Effector CD4-positive, alpha-beta T cell (primary cell): ENCODE measurements at places on chromosomes 1 and 21.

DNA sequence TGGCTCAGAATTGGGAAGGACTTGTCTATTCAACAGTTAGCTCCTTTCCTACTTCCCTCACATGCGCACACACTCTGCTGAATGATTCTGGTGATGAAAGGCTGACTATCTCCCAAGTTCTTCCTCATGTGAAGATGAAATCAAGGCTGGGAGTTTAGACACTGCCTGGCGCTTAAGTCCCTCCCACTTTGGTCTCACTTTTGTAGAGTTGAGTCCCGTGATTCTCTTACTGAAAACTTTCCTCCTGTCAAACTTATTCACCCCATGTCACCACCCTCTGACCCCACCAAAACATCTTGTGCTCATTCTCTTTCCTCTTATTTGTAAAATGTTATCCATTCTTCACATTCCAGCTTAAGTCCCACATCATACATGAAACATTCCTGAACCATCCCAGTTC is 8.4 kb upstream of the MRPS6 start:
- no peak for DNase-seq

DNA sequence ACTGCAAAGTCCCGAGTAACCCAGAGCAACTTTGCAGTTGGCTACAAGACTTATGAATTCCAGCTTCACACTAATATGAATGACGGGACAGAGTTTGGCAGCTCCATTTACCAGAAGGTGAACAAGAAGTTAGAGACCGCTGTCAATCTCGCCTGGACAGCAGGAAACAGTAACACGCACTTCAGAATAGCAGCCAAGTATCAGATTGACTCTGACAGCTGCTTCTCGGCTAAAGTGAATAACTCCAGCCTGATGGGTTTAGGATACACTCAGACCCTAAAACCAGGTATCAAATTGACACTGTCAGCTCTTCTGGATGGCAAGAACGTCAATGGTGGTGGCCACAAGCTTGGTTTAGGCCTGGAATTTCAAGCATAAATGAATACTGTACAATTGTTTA is 66.8 kb downstream of the ACBD6 start:
- DNase-seq: no peak

- no peak for DNase-seq
Measured at GRCh38 chr21:32306021-32306780, 7.5 kb downstream of the MRAP start.

GRCh38 chr21:26098772-26099397 is 71.7 kb downstream of the APP start:
- DNase-seq: no peak

- DNase-seq: no peak
Measured at GRCh38 chr21:39055167-39055767, 128.0 kb downstream of the PSMG1 start.

DNA sequence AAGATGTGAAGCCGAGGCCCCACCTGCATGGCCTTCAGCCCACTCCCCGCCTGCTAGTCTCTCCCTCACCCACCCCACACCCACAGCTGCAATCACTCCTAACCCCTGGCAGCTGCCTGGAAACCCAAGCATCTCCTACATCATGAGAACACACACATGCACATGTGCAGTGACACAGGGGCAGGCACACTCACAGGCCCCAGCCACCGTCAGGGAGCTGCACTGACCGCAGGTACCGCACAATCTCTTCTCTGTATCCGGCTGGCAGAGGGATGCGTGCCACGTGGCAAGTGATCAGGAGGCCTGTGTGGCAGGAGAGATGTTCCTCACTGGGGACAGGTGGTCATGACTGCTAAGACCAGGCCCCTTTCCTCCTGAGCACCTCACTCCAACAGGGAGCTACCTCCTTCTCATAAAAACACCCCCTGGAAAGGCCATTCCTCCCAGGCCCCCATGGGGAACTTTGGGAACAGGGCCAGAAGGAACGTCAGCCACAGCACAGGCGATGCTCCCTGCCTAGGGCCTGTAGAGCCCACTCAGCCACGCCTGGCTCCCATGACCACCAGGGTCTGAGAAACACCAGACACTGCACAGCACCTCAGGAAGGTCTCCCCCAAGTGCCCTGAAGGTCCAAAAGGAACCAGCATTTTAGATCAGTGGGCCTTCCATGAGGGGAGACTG is 6.0 kb downstream of the LSS start:
- no peak for DNase-seq

GRCh38 chr1:15173863-15174614 is 20.5 kb downstream of the TMEM51 start:
- DNase-seq: no peak

DNA sequence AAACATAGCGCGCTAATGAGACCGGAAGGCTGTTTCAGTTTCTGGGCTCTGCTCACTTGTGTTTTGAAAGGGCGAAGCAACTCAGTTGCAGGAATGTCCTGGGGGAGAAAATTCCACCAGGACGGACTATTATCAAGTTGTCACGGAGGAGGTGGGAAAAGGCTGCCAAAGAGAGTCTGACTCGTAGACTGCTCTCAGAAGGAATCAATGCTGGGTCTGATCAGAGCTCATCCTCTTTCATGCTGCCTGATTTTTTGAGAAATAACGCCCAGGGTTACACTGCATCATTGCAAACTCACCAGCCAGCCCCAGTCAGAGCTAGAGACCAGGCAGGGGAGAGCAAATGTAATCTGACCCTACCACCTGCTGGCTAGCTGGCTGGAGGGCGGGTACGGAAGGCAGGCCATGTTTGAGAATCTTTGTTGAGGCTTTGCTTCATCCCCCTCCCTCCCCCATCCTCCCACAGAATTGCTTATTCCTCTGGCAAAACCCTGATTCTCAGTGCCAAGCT is 36.4 kb upstream of the BCL9 start:
- no peak for DNase-seq

DNA sequence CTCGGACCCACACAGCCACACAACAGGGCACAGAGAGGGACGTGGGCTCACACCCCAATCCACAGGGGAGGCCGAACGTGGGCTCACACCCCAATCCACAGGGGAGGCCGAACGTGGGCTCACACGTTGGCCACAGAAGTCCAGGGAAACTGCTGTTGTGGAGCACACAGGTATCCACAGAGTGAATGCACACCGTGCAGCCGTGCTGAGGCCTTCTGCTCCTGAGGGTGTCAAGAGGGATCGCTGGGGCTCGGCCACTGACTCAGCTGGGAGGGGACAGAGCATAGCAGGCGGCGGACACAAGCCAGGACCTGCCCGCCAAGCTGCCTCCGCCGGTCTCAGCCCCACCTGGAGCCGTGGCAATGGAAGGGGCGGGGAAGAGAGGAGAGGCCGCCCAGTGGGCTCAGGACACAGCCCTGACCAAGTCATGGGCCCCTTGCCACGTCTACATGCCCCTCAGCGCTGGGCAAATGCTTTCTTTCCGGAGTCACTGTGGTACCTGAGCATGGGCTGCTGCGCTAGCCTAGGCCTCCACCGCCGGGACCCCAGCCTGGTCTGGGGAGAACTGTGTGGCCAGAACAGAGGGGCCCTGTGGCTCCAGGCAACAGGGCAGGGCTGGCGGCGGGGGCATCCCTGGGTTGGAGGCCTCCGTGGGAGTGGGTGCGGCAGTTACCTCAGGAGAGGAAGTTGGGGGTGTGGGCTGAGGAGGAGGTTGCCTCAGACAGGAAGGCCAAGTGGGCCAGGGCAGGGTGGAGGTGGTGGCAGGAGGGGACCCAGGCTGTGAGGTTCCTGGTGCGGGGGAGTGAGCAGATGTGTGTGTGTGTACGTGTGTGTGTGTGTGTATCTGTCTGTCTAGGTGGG is 1.2 kb downstream of the SYTL1 start:
- DNase-seq: peak; percentile 69

DNA sequence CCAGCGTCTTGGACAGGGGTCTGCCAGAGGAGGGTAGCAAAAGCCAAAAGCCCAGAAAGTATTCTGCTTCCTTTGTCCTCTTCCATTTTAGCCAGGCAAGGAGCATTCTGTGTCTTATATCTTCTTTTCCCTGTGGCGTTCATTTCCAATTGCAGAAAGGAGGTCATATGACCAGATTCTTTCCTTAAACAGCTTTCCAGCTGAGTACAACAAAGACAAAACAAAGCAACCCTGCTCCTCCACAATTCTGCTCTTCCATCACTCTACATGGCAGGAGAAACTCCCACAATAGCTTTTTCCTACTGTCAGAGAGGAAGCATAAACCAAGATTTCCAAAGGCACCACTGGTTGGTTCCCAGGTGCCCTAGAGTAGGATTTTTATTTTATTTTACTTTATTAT is 19.7 kb downstream of the ENSA start:
- DNase-seq: no peak

DNA sequence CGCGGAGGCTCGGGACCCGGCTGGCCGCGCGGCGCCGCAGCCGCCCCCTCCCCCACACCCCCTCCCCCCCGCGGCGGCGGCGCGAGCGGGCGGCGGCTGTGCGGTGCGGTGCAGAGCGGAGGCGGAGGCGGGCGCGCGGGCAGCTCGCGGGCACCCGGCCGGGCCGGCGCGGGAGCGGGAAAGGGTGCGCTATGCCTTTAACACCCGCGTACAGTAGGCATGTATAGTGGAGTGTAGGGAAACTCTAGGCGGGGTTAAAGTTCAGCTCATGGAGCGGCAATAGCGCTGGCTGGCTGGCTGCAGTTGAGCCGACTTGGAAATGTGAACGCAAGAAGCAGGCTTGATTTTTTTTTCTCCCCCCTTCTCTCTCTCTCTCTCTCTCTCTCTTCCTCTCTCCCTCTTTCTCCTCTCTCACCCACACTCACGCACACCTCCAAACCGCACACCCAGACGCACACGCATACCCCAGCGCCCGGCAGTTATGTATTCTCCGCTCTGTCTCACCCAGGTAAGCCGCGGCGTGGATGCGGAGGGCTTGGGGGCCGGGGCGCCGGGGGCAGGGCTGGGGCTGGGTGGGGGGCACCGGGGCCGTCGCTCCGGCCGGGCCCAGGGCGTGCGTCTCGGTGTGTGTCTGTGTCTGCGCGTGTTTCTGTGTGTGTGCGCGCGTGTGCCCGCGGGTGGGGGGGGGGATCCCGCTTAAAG is at the start of gene NFIA:
Gene NFIA (plus strand): TSS at position 251 of the 702 bp plus-strand sequence.
- peak; percentile 2 for DNase-seq

- no peak for DNase-seq
Measured at GRCh38 chr1:44089371-44090048, 29.1 kb upstream of the KLF17 start.

GRCh38 chr1:92203105-92203504 is 14.6 kb upstream of the C1orf146 start:
- DNase-seq: no peak

GRCh38 chr1:221032637-221033280 is 153.5 kb downstream of the HLX start:
- no peak for DNase-seq

DNA sequence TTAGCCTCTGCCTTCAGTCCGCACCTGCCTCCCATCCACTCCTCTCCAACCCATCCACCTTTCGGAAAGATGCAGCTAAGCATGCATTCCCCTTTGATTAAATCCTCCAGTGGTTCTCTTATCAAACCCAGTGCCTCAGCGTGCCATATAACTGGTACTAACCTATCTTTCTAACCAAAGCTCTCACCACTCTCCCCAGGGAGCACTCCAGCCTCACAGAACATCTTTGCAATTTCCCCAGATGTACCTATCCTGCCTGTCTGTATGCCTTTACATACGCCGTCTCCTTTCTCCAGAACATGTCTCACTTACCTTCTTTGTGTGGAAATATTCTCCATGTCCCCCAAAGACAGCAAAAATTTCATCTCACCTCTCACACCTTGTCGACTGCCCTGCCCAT is 80.0 kb downstream of the SLC25A24 start:
- DNase-seq: no peak

DNA sequence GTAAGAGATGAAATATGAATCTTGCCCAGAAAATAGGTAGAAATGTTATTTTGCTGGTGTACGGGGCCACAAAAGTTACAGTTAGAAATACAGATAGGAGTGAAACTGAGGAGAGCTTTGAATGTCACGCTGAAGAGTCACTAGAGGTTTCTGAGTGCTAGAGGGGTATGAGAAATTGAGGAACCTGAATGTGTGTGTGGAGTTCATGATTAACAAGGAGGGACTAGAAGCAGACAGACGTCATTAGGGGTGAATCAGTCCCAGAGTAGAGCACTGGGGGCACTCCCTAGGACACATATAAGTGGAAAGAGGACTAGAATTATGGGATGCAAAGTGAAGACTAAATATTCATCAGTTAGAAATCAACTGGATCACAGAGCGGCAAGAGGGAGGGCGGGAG is 188.9 kb upstream of the MAP1LC3C start:
- DNase-seq: no peak

DNA sequence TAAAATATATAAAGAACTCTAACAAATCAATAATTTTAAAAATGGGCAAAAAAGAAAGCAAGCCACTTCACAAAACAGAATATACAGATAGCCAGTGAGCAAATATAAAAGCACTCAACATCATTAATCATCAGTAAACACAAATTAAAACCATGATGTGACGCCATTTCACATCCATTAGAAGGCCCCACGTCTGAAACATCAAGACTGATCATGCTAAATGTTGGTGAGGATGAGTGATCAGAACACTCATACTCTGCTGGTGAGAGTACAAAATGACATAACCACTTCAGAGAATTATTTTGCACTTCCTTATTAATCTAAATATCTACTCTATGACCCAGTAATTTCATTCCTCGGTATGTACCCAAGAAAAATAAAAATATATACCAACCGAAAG is 512.2 kb upstream of the NR5A2 start:
- no peak for DNase-seq

DNA sequence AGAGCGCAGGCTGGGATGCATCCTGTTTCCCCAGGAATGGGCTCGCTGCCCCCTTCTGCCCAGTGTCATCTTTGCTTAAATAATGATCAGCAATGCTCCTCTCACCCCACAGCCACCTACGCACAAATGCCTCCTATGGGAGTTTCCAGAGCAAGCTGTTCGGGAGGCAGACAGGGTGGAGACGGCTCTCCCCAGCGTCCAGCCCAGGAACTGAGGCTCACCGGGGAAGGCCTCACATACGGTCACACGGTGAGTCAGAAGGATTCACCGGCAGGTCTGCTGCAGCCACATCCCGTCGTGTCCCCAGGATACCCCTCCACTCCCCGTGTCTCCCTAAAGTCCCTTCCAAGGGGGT is 40.3 kb upstream of the RUNX3 start:
- no peak for DNase-seq

- DNase-seq: no peak
Measured at GRCh38 chr1:16605532-16606505, 7.5 kb downstream of the NBPF1 start.

DNA sequence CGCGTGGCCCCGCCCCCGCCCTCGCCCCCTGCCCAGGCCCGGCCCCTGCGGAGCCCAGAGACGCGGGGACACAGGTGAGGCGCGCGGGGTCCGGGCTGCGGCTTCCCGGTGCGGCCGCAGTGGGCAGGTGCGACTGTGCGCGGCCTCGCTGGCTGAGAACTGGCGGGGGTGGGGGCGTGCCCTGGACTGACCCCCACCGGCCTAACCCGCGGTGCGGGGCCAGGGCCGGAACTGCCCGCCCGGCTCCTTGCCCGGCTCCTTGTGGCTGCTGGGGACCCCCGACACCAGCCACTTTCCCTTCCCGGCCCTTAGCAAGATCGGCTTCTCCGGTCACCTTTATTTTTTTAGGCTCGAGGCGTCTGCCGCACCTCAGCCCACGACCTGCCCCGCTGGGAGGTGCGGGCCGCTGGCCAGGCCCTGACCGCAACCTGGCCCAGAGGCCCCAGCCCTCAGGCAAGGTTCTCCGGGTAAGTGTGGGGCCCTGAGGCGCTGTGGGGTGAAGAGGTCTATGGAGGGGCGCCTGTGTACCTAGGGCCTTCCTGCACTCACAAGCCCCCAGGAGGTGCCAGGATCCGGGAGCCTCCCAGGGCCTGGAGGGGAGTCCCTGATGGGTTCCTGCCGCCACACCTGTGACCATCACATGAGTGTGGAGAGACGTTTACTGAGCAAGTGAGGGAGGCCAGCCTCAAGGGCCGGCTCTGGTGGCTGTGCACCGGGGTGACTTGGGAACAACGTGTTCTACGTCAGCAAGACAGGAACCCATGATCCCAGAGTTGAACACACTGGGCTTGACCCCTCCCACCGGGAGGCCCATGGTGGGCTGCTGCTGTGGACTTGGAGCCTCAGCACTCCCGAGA is at the start of gene SMIM1:
Gene SMIM1 (plus strand): TSS at position 35 of the 857 bp plus-strand sequence. CDS start 2,625 bp downstream, outside the sequence.
- no peak for DNase-seq
